ENCODE measurements at places on chromosomes 5 and 9.

- DNase-seq, result no peak
These were observed 10.3 kb downstream of the TNC start for GRCh38 chr9:115107701-115108100.

- DNase-seq, result no peak
These were observed 607.9 kb downstream of the KCTD16 start for GRCh38 chr5:144778561-144778960.

- DNase-seq, result peak; percentile 87
These were observed 22.1 kb upstream of the FAM13B start for GRCh38 chr5:138054847-138055558.

GRCh38 chr5:24264547-24264946 lies 380.2 kb downstream of the CDH10 start:
- DNase-seq, result no peak

- no peak for DNase-seq
These were observed 42.8 kb downstream of the TIMD4 start for GRCh38 chr5:156920042-156920860.

DNA sequence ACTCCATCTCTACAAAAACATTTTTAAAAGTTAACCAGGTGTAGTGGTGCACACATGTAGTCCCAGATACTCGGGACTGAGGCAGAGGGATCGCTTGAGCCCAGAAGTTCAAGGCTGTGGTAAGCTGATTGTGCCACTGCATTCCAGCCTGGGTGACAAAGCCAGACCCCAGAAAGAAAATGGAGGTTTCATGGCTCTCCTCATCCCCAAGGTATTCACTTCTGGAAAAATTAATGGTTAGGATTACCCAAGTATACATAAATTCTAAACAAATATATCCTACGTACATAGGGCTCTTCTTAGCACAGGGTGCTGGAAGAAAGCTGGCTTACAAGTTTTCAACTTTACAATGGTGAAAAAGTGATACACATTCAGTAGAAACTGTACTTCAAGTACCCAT lies 18.6 kb upstream of the RECK start:
- no peak for DNase-seq

DNA sequence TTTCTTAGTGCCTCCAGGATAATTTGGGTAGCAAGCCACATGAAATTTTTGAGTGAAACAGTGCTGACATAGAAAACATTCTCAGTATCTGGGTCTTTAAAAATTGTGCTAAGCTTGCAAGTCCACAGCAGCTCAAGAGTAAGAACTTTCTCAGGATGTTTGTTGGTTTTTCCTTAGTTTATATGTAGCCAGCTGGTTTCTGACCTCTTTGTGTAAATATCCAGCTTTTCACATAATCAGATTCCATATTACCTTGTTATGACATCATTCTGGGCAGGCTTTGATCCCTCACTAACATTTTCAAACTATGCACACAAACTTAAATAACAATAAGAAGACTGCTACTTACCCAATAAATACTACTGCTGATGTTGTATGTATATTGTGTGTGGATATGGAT lies 82.9 kb upstream of the VCAN start:
- no peak for DNase-seq

- no peak for DNase-seq
These were observed 108.4 kb downstream of the MSX2 start for GRCh38 chr5:174832811-174833210.

- DNase-seq, result no peak
These were observed 546.1 kb downstream of the ZNF608 start for GRCh38 chr5:124200381-124200780.

GRCh38 chr9:125759764-125760129 lies 12.6 kb downstream of the PBX3 start:
- peak; percentile 77 for DNase-seq

DNA sequence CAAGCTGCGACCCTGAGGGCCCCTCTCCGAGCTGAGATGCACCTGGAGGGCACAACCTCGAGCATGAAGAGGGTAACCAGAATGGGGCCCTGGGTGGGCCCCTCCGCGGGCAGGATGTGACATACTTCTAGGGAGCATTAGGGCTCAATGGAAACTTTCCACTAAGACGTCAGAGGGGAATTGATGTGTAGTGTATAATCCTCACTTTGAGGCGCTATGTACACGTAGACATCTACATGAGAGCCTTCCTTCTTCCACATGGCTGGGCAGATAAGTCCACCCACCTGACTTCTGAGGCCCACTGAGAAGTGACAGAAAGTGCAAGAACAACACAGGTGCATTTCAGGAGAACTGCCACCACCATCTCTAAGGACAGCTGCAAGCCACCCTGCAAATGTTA lies 61.0 kb downstream of the DAP start:
- DNase-seq, result no peak

GRCh38 chr9:71814226-71814625 lies 45.9 kb upstream of the CEMIP2 start:
- no peak for DNase-seq

GRCh38 chr5:160537116-160537515 lies 115.5 kb downstream of the PTTG1 start:
- no peak for DNase-seq

DNA sequence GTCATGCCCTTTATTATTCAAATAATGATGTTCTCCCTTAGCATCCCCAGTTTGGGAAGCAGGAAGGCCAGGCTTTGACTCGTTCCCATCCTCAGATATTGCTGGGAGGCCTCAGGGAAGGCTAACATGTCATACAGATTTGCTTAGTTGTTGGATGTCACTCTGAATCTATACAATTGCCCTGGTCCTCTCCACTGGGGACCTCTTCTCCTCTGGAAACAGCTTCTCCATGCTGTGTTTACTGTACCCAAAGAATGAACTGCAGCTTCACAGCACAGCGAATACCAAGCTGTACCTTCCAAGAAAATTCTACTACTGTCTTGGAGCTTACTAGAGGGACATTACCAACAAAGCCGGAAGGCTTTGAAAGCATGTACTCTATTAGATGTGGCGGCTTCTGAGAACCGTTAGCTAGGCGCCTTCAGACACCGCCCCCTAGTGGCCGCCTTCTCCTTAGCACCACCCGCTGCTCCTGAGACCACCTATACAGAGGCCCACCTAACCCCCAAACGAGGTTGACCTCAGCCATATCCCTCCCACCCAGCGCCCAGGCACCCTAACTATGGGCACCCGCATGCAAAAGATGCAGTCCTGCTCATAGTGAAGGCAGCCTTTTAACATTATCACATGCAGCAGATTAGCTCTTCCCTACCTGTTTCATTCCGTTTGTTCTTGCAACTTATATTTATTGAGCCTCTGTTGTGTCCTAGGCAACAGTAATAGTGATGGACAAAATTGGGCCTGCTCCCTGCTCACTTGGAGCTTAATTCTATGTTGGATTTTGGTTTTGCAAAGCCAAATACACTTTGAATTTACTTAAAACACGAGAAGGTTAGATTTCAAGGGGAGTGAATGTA lies 34.9 kb upstream of the FOXI1 start:
- no peak for DNase-seq

DNA sequence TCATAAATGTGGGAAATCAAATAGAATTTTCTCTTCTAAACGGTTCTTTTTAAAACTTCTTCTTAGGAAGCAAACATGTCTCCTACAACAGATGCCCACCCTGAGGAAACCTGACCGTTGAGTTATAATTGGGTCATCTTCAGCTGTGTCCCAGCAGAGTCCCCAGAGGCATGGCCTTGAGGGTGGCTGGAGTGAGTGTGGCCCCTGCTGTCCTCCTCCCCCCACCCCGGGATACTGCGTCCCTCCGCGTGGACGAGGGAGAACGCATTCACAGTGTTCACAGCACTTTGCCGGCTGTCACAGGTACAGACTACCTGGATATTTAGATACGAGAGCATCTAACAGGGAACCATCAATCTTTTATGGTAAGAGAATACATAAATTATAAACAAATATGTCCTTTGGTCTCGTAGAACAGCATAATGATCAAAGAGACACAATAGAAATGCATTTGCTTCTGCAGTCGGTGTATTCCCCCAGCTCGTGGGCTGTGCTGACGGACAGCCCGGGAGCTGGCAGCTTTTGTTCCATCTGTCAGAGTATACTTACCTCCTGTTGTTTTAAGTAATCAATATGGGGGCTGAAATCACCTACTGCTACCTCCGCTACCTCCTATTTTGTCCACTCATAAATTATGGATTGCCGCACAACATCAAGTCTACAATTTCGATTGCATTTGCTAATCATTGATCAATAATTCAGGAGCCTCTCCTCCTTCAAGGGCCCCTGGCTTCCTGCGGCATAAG lies 214.7 kb downstream of the IRX2 start:
- no peak for DNase-seq

DNA sequence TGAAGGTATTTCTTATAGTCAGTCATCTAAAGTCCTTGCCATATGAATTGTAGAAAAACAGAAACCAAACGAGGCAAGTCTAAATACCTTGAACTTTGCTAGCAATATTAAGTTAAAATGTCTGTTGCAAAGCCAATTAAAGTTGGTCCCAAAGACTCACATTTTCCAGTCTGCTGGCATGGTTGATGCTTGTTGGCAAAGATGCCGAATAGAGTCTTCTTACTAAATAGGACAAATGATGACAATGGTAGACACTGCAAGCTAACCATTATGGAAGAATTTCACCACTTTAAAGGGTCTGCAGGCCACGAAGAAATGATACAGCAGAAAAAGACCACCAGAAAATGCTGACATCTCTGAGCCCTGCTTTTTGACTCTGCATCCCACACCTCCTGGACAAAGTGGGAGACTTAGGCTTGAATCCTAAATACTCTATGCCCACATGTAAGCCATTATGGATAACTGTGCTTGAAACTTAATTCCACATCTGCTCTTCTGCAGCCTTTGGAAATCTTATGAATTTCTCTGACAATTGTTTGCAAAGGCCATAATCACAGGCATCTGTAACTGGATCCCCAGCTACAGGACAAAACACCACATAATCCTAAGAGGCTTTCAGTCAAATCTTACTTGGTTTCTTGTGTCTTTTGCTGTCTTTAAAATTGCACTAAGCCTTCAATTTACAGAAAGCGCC lies 61.3 kb downstream of the LHFPL2 start:
- no peak for DNase-seq

- DNase-seq, result no peak
These were observed 36.4 kb downstream of the THBS4 start for GRCh38 chr5:80071510-80072021.

- DNase-seq, result peak; percentile 50
These were observed 39.8 kb upstream of the RANBP6 start for GRCh38 chr9:6055216-6055615.

DNA sequence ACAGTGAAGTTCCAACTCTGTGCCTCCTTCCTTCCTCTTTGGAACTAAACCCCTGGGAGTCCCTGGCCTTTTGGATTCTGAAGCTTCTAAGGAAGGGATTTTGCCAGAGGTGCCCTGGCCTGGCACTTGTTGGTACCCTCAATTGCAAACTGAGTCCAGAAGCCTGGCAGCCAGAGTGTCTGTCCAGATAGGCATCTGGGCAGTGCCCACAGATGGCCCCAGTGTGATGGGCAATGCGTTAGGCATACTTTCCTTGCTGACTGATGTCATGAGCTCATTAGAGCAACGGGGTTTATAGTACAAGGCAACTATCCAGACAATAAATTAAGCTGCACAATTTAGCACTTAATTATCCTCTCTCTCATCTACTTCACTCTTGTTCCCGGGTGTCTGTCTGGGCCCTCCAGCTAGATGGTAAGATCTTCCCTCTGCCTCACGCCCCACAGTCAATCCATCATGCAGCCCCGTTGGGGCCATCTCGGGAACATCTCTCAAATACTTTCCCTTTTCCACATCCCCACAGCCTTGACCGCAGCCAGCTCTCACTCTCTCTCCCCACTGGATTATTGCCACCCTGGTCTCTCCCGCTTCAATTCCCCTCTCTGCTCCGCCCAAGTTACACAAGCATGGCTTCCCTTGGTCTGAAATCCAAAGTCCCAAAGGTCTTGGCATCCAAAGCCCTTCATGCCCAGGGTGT lies 157.5 kb upstream of the SMIM23 start:
- DNase-seq, result no peak

GRCh38 chr9:438961-439768 lies 224.5 kb downstream of the DOCK8 start:
- DNase-seq, result no peak

DNA sequence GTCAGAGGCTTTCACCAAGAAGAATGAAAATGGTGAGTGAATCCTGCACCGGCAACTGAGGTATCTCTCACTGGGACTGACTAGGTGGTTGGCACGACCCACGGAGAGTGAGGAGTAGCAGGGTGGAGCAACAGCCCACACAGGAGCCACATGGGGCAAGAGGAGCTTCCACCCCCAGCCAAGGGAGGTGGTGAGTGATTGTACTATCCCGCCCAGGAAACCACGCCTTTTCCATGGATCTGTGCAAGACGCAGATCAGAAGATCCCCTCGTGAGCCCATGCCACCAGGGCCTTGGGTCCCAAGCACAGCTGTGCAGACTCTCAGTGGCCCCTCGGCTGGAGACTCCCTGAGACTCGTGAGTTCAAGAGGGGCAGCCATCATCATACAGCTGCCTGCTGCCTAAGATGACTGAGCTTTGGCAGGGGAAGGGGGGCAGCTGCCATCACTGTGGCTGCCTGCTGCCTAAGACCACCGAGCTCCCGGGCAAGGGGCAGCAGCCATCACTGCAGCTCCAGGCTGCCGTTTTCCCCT lies 229.5 kb downstream of the AP3B1 start:
- no peak for DNase-seq

DNA sequence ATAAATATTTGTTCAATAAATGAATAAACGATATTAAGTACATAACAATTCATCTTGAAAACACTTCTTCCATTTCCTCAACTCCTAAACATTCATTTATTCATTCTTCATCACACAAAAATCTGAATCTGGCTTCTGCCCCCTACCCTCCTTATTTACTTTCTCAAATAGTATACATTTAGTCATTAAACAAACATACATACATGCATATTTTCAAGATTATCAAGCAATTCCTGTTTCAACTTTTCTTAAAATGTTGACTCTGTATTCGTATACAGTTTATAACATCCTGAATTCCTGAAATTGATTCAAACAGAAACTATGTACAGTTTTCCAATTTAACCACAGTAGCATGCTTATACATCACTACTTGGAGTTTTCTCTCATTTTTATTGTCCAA lies 129.0 kb downstream of the MUSK start:
- no peak for DNase-seq

DNA sequence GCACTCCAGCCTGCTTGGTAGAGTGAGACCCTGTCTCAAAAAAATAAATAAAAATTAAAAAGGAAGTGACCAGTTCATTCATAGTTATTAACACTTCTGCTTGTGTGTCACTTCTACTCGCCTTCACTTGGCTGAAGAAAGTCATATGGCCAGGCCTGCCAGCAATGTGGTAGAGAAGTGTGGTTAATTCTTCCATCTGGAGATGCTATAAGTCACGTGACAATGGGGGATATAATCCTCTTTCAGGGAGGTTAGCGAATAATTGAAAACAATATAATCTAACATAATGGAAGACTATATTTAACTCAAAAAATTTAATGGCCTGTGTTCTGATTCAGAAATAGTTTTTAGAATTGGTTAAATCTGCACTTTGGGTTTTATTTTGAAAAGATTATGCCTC lies 305.6 kb downstream of the DOCK8 start:
- no peak for DNase-seq

DNA sequence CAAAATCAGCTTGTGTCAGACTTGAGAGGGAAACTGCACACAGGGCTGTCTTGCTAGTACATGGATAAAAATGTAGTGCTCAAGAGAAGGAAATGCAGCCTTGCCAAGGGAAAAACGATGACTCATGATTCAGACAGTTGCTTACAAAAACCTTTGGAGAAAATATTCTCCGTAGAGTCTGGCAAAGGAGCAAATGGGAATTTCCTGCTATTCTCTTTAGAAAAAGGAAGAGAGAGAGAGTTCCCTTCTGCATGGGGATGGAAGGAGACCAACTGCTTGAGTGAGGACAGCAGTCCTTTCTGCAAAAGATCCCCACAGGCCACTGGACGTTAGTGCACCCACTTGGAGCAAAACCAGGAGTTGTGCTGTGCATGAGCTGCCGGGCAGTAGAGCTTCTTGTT lies 7.6 kb downstream of the IFNB1 start:
- DNase-seq, result peak; percentile 29

All from putamen (tissue), 1 donor.